GM23248 (cell line): ENCODE measurements at places on chromosomes 1 and 21.

- no peak overlapping the region for H3K27ac ChIP-seq
- H3K27me3 ChIP-seq, result no peaks in the 10 kb centered on the region
- DNase-seq, result no peak
- H3K4me1 ChIP-seq, result no peaks in the 10 kb centered on the region
- H3K36me3 ChIP-seq, result no peaks in the 10 kb centered on the region
Measured at GRCh38 chr21:15442743-15443469, 286.9 kb upstream of the USP25 start.

GRCh38 chr1:62301726-62302390 lies 17.4 kb downstream of the KANK4 start:
- no peak overlapping the region for H3K4me3 ChIP-seq
- peaks cover 14% of the 10 kb centered on the region; the same call in 1 of the 2 replicates for H3K27me3 ChIP-seq
- no peaks in the 10 kb centered on the region for H3K36me3 ChIP-seq
- H3K4me1 ChIP-seq, result no peaks in the 10 kb centered on the region
- H3K27ac ChIP-seq, result no peak overlapping the region

- H3K4me3 ChIP-seq, result no peak overlapping the region
- H3K4me1 ChIP-seq, result no peaks in the 10 kb centered on the region
- no peaks in the 10 kb centered on the region for H3K36me3 ChIP-seq
- no peaks in the 10 kb centered on the region for H3K27me3 ChIP-seq
- no peak overlapping the region for H3K27ac ChIP-seq
Measured at GRCh38 chr1:14098294-14098913, 398.4 kb downstream of the PRDM2 start.

GRCh38 chr1:112960384-112960783 lies 4.4 kb upstream of the SLC16A1 start:
- peaks cover 39% of the 10 kb centered on the region for H3K36me3 ChIP-seq
- H3K27me3 ChIP-seq, result no peaks in the 10 kb centered on the region
- peaks cover 17% of the 10 kb centered on the region for H3K4me1 ChIP-seq
- no peak overlapping the region for H3K4me3 ChIP-seq

DNA sequence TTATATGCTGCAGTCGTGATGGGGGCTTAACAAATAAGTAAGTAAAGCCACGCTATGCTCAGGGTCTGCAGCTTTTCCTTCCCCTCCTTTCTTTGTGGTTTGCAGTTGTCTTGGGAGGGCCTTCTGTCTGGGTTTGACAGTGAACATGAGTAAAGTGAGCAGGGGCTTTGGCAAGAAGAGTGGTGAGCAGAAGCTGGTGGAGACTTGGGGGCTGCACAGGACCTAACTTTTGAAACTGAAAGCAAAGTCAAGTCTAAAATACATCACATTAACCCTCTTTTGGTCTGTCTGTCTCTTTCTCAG lies 368.6 kb upstream of the VAMP3 start:
- 0 out of 2 replicates have a peak overlapping the region, but pooled peaks have one; percentile 73 for H3K27ac ChIP-seq
- no peaks in the 10 kb centered on the region for H3K36me3 ChIP-seq
- no peak for DNase-seq
- no peaks in the 10 kb centered on the region for H3K27me3 ChIP-seq

DNA sequence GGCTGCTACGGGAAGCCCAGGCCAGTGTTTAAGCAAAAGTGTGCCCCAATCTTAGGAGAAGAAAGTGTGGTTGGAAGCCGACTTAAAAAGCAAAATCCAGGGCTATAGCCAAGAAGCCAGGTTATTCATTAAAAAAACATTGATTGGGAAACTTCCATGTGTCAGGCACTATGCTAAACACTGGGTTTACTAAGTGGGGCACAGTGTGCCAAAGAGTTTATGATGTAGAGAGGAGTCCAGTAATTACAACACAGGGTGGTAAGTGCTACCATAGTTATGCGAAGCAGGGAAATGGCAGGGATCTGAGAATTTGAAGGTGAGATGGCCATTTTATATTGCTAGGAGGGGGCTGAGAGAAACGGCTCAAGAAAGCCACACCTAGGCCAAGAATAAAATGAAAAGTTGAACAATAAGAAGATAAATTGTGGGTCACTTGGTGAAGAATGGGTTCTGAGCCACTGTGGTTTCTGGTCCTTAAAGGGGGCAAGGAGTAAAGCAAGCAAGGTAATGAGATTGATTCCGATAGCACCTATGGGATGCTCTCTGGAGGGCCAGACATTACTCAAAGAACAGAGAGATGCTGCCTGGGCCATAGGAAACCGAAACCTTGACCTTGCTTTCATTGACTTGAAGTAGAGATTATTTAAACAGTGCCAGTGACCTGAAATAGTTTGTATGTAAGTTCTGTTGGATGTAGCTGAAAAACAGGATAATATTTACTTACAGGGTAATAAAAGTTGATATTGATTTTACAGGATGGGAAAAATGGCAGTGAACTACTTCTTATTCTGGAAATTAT lies 177.8 kb downstream of the GIPC2 start:
- H3K4me1 ChIP-seq, result peaks cover 15% of the 10 kb centered on the region
- peak; percentile 78 for DNase-seq
- H3K27ac ChIP-seq, result no peak overlapping the region
- no peaks in the 10 kb centered on the region for H3K36me3 ChIP-seq

DNA sequence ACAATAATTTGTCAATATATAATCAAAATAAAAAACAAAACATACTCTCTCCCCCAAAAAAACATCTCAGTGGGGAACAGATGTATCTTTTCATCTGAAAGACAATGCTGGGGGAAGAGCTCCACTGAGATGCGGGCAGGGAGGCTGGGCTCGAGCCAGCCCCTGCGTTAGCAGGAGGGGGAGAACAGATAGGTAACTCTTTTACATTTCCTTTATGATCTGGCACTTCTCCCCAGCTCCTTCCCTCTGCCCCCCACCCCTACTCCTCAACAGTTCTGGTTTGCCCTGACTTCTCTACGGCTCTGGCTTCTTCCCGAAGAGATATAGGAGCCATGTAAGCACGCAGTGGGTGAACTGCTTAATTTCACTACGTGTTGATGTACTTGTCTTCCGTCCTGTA lies 12.4 kb downstream of the LEPR start:
- DNase-seq, result no peak
- no peaks in the 10 kb centered on the region for H3K27me3 ChIP-seq
- H3K4me3 ChIP-seq, result no peak overlapping the region
- no peak overlapping the region for H3K27ac ChIP-seq
- peaks cover 33% of the 10 kb centered on the region; the same call in 1 of the 2 replicates for H3K36me3 ChIP-seq
